ENCODE measurements at places on chromosomes 13 and 19.

GRCh38 chr13:113990321-113990837, 16.5 kb upstream of the C13orf46 start:
- DNase-seq, result no peak

GRCh38 chr13:108305655-108306054, 36.1 kb downstream of the TNFSF13B start:
- no peak for DNase-seq

- no peak for DNase-seq
These were observed 79.2 kb upstream of the RAP2A start for GRCh38 chr13:97354808-97355207.

DNA sequence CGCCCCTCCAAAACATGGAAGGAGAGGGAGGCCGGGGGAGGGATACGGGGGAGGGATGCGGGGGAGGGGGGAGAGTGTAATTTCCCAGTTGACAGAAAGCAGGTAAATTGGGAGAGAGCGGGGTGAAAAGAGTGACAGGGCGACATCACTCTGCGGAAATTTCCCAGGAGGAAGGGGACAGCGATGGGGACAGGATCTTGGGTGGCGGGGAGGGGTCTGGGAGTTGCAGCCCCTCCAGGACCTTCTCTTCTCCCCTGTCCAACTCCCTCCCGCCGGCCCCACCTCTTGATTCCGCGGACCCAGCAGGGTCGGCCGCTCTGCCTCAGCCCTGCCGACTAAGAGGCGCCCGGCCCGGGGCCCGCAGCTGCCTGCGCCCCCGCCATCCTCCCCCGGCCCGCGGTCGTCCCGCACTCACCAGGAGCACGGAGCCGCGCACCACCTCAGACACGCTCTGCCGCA, 108.0 kb upstream of the DOCK9 start:
- no peak for DNase-seq

Measured in nucleus accumbens (tissue), 56 donors.